Stimulated activated CD8-positive, alpha-beta memory T cell treated with anti-CD3 and anti-CD28 coated beads, Interleukin-2, amount 100 ng/mL, for 48 hours (primary cell): ENCODE measurements at places on chromosomes 3 and 15.

GRCh38 chr3:102230057-102230456 is 204.8 kb upstream of the ZPLD1 start:
- no peak for DNase-seq

DNA sequence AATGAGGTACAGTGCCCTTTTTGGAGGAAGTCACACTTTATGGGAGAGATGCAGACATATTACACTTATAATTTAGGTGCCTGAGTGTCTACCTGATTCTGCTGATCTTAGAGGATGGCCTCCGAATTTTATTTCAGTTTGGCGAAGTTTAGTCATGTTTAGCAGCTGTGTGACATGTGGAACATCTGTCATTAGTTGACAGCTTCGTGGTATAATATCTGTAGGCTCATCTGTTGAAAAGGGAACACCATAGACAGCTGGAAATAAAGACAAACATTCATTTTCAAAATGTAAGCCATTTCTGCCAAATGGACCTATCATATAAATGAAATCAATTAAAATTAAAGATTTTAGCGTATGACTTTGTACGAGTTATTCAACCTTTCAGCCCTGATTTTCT is 165.4 kb downstream of the CFAP20DC start:
- no peak for DNase-seq

DNA sequence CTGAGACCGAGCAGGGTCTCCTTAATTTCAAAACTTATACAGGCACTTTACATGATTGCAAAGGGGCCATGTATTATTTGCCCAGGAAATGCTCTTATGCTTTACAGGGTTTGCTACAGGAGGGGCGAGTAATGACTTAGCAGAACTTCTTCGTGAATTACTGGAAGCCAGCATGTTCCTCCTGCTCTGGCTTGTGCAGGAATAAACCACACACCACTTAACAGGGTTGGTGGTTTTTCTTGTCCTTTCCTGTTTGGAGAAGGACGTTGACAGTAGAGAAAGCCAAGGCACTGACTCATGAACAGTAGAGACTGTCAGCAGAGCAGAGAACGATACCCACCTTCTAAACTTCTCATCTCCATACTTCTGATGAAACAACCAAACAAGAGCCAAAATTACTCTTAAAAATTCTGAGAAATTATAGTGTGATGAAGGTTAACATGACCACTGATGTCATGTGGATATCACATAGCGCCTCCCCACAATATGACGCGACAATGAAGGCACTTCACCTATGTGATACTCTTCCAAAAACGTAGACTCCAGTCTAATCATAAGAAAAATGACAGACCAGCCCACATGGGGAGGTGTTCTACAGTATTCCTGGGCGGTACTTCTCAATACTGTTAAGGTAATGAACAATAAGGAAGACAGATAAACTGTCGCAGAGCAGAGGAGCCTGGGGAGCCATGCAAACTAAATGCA is 24.7 kb upstream of the MCTP2 start:
- DNase-seq = peak; percentile 37

GRCh38 chr3:115077501-115078250 is 69.4 kb downstream of the ZBTB20 start:
- DNase-seq = no peak
